ENCODE measurements at places on chromosomes 16 and 17.

DNA sequence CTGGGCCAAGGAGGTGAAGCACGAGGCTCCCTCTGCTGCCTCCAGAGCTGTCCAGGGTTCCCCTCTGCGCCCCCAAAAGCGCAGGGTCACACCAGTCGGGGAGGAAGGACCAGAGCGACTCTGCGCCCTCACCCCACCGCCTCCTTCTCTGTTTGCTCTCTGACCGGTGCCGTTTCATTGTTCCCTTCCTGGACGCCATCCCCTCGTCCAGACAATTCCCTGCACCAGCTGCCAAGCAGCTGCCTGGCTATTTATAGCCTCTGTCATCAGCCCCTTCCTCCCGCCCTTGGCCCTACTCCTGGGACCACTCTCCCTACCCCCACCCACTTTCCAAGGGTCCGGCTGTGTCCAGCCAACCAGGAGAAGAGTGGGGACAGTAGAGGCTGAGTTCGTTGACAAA lies 68.8 kb upstream of the CREBBP start:
- DNase-seq = no peak

- DNase-seq = no peak
Observed at GRCh38 chr16:31080035-31080629, 5.9 kb downstream of the ZNF646 start.

DNA sequence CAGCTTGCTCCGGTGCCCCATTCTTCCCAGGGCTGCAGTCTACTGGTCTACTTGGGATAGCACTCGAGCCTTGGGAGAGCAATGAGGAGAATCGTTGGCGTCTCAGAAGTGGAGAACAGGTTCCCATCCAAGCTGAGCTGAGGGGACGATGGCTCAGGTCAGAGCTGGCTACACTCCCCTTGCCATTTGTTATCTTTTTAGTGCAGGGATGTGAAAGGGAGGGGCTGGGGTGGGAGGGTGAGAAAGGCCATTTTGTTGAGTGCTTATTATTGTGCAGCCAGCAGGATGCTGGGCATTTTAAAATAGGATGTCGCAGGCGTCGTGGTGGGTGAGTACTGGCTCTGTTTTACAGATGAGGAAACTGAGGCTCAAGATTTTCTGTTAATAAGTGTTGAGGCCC lies 410.8 kb downstream of the SNX29 start:
- DNase-seq = no peak

GRCh38 chr16:22955461-22956070 lies 141.6 kb downstream of the HS3ST2 start:
- DNase-seq = no peak

DNA sequence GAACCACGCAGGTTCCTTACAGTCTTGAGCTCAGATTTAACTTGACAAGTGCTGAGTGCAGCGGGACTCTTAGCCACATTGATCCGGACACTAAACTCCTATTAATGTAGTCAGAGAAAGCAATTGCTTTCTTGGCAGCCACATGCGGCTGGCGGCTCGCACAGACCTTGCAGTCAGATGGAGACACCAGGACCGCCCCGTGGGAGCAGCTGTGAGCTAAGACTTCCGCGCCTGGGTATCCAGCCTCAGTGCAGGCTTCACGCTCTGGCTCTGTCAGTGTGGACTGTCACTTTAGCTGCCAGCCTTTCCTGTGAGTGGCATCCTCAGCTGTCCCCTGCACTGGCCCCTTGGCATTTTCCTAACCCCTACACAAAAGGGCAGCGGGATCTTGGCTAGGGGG lies 80.9 kb upstream of the NLRP1 start:
- DNase-seq = no peak

- DNase-seq = no peak
Observed at GRCh38 chr16:84609563-84610177, 8.2 kb downstream of the COTL1 start.

- no peak for DNase-seq
Observed at GRCh38 chr16:73912281-73912680, 384.3 kb upstream of the PSMD7 start.

All from fibroblast of the conjunctiva (primary cell).